ENCODE measurements at places on chromosomes 7 and 10.

DNA sequence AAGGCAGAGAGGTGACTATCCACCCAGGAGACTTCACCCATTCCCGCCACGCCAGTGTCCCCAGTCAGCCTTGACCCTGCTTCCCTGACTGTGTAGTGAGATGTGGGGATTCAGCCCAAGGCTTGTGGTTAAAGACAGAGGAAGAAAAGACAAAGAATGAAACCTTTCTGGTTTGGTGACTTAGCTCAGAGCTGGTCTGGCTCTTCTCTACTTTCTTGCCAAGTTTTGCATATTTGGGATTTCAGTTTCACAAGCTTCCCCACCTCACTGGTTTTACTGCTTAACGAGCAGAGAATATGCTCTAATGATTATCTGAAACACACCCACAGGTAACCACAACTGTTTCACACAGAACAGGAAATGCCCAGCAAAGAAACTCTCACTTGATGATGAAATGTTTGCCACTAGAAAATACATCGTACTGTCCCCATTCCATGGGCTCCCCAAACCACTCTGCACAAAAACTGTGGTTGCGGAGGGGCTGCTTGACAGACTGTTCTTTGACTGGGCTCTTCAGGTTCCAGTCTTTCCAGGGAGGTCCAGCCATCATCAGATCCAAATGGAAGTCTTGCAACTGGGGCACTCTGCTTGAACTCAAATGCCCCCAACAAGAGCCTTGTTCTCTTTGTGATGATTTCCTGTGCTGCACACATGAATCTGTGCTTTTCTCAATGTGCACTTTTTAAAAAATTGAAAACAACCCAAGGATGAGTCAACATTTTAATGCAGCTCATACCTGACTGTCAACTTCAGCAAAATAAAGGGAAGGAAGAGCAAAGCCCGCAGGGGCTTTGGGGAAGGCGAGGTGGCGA is 95.5 kb downstream of the CTBP2 start:
- no peak for DNase-seq

- DNase-seq: no peak
Measured at GRCh38 chr10:116056445-116057293, 216.3 kb downstream of the GFRA1 start.

GRCh38 chr10:70816220-70816894 is 609 bp downstream of the SGPL1 start:
- DNase-seq: peak; percentile 32

DNA sequence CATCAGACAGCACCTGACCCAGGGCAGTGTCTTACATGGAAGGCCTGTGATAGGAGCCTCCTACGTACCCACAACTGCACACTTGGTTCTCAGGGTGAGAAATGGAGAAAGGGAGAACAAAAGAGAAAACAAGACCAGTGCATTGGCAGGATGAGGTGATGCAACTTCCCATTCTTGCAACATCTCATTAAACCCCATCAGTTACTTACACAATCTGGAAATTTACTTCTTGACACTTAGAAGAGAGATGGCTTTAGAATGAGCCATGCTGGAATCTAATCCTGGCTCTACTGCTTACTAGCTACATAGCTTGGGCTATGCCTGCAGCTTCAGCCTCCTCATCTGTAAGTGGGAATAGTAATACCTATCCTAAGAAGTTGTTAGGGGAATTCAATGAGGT is 391.7 kb downstream of the KCNMA1 start:
- no peak for DNase-seq
